ENCODE measurements at places on chromosomes 16 and 17.
A peak's percentile ranks its signal among the peaks of the same experiment; 100 is the strongest.

DNA sequence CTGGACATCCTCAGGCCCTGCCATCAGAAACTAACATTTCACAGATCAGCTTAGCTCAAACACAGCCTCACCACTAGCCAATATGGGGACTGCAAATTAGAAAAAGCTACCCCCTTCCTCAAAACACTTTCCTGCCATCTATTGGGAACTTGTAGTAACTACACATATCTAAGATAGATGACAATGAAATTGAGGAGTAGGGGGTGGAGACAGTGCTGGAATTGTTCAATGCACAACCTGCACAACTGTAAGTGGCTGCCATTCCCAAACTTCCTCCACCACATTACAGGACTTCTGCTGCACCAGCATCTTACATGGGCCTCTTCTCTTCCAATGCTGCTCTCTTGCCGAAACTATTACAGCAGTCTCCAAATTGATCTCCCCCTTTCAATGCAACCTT lies 21.9 kb downstream of the AIPL1 start:
- no peak for DNase-seq

GRCh38 chr17:58331815-58332777 lies 3.5 kb upstream of the TSPOAP1 start:
- DNase-seq, result peak; percentile 89

- no peak for DNase-seq
Observed at GRCh38 chr17:77097631-77098180, 43.1 kb upstream of the SEC14L1 start.

DNA sequence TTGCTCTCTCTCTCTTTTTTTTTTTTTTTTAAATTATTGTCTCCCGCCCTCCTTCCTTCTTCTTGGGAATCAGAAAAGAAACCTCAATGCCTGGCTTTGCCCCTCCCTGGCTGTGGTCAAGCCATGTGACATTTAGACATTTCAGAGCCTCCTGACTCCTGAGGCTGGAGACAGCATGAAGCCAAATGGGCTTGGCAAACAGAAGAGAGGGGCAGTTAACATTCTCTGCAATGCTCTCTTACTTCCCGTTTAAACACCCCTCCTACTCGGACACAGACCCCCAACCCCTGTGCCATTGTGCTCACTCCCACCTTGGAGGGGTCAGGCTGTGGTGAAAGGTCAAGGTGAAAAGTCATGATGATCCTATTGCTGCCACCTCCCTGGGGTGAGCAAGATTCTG lies 14.7 kb upstream of the MEOX1 start:
- DNase-seq, result no peak

GRCh38 chr17:72346306-72346705 lies 225.5 kb downstream of the SOX9 start:
- DNase-seq, result no peak

DNA sequence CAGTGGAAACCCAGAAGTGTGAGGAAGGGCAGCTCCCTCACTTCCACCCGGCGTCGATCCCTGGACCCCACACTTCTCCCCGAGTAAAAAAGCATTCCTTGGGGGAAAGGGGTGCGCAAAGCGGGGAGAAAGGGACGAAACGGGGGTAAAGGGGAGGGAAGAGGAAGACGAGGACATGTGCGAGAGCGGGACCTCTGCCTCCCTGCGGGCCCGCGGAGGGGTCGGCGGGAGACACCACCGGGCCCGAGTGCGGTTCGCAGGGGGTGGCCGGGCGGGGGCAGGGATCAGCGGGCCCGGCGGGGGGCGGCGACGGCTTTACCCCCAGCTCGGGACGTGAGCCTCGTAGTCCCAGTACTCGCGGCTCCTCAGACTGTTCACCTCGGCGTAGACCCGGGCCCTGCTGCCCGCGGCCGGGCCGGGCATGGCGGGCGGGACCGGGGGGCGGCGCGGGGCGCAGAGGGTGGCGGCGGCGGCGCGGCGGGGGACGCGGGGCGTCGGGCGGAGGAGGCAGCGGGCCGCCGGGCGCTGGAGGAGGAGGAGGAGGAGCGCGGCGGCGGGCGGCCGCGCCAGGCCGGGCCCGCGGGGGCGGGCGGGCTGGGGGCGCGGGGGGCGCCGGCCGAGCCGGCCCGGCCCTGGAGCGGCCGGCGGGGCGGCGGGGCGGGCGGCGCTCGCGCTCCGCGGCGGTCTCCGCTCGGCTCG lies 443 bp downstream of the CSNK2A2 start:
- no peak for DNase-seq

GRCh38 chr17:40348562-40349476 lies 15.7 kb downstream of the GJD3 start:
- no peak for DNase-seq

DNA sequence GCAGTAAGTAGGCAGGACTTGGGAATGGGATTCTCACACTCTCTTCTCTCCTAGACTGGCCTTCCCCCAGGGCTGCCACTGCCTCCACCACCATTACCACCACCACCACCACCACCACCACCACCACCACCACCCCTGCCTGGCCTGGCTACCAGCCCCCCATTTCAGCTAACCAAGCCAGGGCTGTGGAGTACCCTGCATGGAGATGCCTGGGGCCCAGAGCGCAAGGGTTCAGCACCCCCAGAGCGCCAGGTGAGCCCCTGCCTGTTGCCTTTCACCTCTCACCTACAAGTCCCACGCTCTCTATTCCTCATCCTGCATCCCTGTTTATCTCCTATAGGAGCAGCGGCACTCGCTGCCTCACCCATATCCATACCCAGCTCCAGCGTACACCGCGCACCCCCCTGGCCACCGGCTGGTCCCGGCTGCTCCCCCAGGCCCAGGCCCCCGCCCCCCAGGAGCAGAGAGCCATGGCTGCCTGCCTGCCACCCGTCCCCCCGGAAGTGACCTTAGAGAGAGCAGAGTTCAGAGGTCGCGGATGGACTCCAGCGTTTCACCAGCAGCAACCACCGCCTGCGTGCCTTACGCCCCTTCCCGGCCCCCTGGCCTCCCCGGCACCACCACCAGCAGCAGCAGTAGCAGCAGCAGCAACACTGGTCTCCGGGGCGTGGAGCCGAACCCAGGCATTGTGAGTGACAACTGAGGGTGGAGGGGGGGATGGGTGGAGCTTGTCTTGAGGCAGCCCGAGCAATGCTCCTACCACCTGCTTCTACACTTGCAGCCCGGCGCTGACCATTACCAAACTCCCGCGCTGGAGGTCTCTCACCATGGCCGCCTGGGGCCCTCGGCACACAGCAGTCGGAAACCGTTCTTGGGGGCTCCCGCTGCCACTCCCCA lies 7.9 kb upstream of the TMEM88 start:
- DNase-seq, result no peak

DNA sequence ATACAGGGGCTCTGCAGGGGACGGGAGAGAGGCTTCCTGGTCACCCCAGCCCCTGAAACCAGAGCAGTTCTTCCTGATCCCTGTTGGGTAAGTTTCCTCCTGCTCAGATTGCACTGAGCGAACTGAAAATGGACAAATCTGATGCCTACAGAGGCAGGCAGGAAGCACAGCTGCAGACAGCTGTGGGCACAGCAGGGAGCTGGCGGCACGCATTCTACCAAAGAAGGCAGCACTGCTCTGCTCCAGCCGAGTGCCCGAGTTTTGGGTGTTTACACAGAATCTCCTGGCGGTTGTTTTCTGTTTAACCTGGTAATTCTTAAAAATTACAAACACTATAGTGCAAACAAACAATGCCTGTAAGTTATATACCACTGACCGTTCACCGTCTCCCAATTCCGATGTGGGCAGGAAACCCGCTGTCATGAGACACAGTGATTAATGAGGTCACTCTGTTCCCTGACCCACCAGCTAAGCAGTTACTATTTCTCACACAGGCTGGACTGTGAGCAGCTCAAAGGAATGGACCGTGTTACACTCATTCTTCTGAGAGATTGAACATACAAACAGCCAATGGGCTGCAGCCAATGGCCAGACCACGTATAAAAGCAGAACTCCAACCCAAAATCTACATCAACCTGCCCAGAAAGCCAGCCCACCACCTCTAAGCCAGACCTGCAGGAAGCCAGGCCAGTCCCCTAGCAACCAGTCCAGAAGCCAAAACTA lies 25.5 kb downstream of the NSMCE1 start:
- peak; percentile 46 for DNase-seq

GRCh38 chr16:3256146-3256865 lies at the start of gene MEFV:
TSS of gene MEFV (minus strand) at chr16:3256633. CDS start at chr16:3256587, 46 bp downstream.
- peak; percentile 62 for DNase-seq

DNA sequence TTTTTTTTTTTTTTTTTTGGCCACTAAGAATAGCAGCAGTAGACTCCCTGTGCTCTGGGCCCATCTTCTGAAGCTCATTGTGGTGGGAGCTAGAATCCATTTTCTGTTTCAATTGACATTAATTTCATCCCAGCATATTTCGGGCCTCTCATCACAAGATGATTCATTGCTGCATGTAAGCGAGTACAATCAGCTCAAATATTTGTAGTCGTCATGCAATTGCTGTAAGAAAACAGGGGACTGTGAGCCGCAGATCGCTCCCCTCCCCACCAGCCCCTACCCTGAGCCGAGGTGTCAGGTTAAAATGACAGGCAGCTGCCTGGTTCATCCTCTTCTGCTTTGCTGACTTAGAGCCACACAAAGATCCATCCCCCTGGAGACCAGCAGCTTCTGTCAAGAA lies 358.8 kb upstream of the CDH5 start:
- no peak for DNase-seq

DNA sequence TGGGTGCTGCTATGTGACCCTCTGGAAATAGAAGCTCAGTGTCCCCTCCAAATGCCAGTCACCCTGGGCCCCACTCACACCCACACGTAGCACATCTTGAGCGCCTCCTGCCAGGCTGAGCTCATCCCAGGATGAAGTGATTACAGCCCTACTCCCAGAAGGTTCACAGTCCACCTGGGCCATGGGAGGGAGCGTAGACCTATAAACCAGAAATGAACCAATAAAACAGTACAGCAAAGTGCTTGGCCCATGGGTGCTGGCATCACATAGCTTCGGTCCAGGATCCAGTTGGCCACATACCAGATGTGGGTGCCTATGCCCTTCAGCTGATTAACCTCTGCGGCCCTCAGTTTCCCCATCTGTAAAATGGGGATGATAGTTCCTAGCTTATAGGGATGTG lies 2.2 kb upstream of the BICDL2 start:
- DNase-seq, result no peak

DNA sequence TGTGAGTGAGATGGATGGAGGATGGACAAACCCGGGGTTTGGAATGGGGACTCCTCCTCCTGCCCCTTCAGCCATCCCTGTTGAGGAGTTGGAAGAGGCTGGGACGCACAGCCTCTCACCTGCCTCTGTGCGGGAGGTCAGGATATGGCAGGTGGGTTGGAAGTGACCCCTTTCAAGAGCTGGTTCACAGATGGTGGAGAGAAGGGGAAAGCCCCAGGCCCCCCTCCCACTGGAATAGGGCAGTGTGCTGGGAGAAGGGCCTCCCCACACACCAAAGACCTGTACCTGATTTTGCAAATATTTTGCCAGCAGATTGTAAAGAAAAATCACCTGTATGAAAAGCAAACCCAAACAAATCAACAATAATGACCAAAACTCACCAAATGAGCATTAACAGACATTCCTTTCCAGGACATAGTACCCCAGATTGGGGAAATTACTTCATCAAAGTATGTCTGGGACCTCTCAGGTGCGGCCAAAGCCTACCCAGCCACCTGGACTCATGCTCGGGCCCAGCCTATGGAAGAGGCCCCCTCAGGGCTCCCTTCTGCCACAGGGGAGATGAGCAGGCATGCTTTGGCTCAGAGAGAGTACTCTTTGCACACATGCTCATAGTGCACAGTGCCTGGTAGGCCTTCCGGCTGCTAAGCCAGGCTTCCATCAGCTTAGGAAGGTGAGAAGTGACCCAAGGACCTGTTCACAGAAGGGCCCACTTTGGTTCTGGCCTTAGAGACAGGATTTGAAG lies 7.8 kb downstream of the SLC47A2 start:
- no peak for DNase-seq

GRCh38 chr17:81556175-81556691 lies 4.1 kb upstream of the FAAP100 start:
- no peak for DNase-seq

- peak; percentile 8 for DNase-seq
Observed at GRCh38 chr17:44919885-44920564, 4.7 kb upstream of the GFAP start.

DNA sequence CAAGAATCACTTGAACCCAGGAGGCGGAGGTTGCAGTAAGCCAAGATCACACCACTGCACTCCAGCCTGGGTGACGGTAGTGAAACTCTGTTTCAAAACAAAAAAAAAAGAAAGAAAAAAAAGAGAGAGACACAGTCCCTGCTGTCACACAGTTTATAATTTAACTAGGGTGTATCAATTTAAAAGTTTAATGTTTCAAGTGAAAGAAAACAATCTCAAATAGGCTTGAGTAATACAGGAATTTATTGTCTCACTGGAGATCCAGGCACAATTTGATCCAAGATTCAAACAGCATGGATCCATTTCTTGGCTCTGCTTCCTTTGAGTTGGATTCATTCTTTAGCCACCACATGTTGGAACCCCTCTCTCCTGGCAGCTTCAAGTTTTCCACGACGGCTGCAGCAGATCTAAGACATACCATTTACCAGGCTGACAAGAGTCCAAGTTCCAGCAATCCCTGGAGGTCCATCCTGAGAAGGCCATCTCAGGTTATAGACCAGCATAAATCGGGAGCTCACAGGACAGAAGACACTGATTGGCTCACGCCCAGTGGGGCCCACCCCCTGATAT lies 97.5 kb downstream of the YPEL2 start:
- no peak for DNase-seq
